PC-3 (cell line): ENCODE measurements at places on chromosomes 4 and X.

GRCh38 chr4:158769175-158769921 is 522 bp downstream of the FNIP2 start:
- peak; percentile 33 for DNase-seq

GRCh38 chrX:135512508-135513129 is 7.8 kb upstream of the INTS6L start:
- no peak for DNase-seq

GRCh38 chr4:183107891-183108459 is 8.9 kb downstream of the WWC2 start:
- DNase-seq, result peak; percentile 67

- peak; percentile 88 for DNase-seq
These were observed 44.9 kb downstream of the CCNG2 start for GRCh38 chr4:77201857-77202256.

- no peak for DNase-seq
These were observed 102.2 kb upstream of the ATP6AP2 start for GRCh38 chrX:40478474-40479065.

DNA sequence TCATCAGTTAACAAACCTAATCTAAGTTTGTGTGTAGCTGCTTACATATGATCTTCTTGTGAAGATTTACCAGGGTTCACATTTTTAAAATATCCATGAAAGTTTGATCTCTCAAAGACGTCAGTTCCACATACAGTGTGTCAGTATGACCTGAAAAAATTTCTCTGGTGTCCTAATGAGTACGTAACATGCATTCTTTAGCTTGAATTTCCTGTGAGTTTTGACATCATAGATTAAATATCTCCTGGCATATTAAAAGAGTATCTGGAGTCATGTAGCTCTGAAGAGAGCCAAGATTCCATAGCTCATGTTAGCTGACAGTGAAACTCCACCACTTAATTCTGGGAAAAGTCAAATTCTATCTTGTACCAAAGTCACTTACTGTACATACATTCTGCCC is 43.9 kb upstream of the PDLIM5 start:
- DNase-seq, result no peak

- DNase-seq, result no peak
These were observed 13.7 kb downstream of the LINC00632 start for GRCh38 chrX:140723121-140723715.
